Stimulated activated CD4-positive, alpha-beta T cell treated with anti-CD3 and anti-CD28 coated beads, Interleukin-1b, Interleukin-23, amount 100 ng/mL, for 48 hours (primary cell): ENCODE measurements at places on chromosomes 3 and 15.

DNA sequence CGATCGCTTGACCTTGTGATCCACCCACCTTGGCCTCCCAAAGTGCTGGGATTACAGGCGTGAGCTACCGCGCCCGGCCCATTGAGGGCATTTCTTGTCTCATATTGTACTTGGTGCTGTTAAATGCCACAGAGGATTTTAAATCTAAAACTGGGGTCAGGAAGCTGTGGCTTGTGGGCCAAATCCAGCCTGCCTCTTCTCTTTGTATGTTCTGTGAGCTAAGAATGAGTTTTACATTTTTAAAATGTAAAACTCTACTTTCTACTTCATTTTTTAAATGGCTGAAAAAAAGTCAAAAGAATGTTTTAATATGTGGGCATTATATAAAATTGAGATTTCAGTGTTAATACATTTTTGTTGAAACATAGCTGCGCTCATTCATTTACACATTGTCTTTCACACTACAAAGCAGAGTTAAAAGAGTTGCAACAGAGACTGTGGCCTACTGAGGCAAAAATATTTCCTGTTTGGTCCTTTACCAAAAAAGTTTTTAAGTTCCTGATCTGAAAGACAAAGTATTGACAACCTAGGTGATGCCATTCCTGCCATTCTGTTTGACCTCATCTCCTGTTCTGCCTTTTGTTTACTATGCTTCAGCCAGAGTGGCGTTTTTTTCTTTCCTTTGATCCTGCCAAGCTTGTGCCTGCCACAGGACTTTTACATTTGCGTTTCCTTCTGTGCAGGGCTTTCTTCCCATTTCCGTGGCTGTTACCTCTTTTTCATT, 50.4 kb downstream of the PDCD6IP start:
- DNase-seq: no peak

GRCh38 chr3:114186501-114186900, 7.6 kb upstream of the DRD3 start:
- DNase-seq: no peak

DNA sequence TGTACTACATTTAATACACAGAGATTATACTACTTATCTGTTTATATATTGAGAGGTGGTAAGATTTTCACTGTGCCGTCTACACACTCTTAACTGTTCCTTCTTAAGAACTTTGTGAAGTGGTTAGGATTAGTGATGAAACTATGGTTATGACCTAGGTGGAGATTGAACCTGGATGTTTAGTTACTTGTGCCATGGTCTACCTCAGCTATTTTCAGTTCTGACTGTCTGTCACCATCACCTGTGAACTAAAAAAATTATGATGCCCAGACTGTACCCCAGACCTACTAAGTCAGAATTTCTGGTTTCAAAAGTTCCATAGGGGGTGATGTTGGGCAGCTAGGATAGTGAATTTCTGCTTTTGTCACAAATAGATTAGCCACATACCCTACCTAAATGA, 6.4 kb downstream of the RASA2 start:
- DNase-seq: no peak

GRCh38 chr15:59294574-59295260, 78.0 kb downstream of the MYO1E start:
- no peak for DNase-seq

GRCh38 chr15:65902373-65902772, 33.1 kb downstream of the RAB11A start:
- DNase-seq: no peak

GRCh38 chr3:73401059-73401458, 223.7 kb downstream of the PDZRN3 start:
- DNase-seq: no peak
